ENCODE measurements at places on chromosomes 5 and 9. TPM values are rescaled to one million over a fixed set of nuclear protein-coding genes. Genes with fewer than 3 reads are reported as not detected.

- no peak for DNase-seq
Measured at GRCh38 chr9:125761676-125762450, 14.7 kb downstream of the PBX3 start.

- DNase-seq: no peak
Measured at GRCh38 chr5:85838781-85839180, 779.0 kb upstream of the COX7C start.

DNA sequence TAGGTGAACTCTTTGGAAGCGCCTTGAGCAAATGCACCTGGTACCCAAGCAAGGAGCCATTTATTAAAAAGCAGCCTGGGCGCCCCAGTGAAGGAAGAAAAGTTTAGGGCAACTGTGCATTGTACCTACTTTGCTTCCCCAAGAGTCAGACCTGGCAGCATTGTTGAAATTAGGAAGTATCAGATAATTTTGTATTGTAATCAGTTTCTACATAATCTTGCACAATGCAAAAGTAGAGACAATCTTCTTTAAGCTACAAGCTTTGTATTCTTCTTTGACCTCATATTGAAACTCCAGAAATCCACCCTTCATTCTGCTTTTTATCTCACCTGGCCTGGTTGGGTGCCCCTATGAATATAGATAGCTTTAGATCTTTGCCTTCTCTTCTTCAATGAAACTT, 490.8 kb downstream of the RASEF start:
- DNase-seq: no peak

The HAPLN1 gene
- not detected for total RNA-seq

DNA sequence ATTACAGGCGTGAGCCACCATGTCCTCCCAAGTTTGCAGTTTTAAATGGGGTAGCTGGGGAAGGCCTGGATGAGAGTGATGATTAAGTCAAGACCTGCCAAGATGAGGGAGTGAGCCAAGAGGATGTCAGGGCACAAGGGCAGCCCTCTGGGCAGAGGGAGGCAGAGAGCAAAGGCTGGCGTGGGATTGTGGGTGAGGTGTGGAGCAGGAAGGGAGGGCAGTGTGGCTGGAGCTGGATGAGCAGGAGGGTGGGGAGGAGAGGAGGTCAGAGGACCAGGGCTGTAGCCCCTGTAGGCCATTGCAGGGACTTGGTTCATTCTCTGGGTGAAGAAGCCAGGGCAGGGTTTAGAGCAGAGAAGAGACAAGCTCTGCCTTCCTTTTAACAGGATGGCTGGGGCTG, 53.7 kb upstream of the CTNNA1 start:
- DNase-seq: no peak

DNA sequence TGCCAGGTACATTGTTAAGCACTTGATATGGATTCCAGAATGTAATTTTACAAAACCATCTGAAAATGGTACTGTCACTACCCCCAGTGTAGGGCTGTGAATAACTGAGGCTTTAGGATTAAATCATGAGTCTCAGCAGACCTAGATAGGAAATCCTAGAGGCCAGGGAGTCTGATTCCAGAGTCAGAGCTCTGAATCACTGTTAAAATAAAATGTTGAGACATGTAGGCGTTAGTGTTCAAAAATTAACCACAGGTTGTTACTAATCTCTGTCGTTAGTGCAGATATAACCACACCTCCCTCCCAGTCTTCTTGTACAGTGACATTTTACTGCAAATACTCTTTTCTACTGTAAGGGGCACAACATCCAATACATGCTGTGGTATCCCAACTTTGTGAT, 1828.8 kb downstream of the MAT2B start:
- no peak for DNase-seq

The FAF2 gene
- total RNA-seq: 44.1 TPM

All from activated T-helper 2 cell treated with anti-CD3 and anti-CD28 coated beads, Interferon-gamma antibody, Interleukin-2, Interleukin-4, amounts not matched to agents 10 μg/mL and 5 μg/mL and 100 μg/mL, durations not matched to agents 14 hours and 24 hours and 36 hours (primary cell).